ENCODE measurements at places on chromosomes 13 and 19.

GRCh38 chr19:28700176-28700575 is 512.8 kb downstream of the UQCRFS1 start:
- no peak for ATAC-seq

GRCh38 chr13:26813321-26813979 is 52.9 kb upstream of the GPR12 start:
- ATAC-seq = no peak

GRCh38 chr19:18763674-18764590 is 27.2 kb downstream of the COMP start:
- ATAC-seq = peak; percentile 73

- ATAC-seq = no peak
These were observed 120.3 kb downstream of the ZDHHC20 start for GRCh38 chr13:21338639-21339278.

DNA sequence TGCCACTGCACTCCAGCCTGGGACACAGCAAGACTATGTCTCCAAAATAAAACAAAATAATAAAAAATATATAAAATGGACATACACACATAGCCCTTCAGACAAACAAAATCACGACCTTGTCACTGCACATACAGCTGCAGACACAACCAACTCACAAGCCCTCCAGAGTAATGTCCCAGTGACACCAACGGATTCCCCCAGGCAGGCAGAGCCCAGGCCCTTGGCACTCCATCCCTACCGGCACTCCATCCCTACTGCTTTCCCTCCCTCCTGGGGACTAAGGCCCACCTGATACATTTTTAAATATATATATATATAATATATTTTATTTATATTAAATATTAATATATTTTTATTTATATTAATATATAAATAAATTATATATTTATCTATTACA is 18.5 kb downstream of the ZNF101 start:
- ATAC-seq = no peak

- ATAC-seq = no peak
These were observed at the start of gene IGFL3 for GRCh38 chr19:46124638-46125115. Gene IGFL3, minus strand, starts transcription at chr19:46124688. Its CDS starts 39 bp downstream, at chr19:46124649.

- ATAC-seq = peak; percentile 36
These were observed 23.9 kb upstream of the CXCL17 start for GRCh38 chr19:42466521-42467182.

DNA sequence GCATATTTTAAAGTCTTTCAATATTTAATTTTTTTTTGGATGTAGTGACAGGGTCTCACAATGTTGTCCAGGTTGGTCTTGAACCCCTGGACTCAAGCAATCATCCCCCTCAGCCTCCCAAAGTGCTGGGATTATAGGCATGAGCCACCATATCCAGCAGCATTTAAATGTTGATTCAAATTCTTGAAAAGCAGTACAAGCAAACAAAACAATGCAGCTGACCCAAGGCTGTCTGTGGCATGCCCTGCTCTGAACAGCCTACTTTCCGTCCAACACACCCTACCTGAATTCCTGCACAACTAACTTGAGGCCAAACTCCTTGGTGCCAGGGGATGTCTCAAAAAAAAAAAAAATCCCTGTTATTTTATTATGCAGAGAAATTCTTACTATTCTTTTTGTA is 23.0 kb downstream of the NEK5 start:
- no peak for ATAC-seq

DNA sequence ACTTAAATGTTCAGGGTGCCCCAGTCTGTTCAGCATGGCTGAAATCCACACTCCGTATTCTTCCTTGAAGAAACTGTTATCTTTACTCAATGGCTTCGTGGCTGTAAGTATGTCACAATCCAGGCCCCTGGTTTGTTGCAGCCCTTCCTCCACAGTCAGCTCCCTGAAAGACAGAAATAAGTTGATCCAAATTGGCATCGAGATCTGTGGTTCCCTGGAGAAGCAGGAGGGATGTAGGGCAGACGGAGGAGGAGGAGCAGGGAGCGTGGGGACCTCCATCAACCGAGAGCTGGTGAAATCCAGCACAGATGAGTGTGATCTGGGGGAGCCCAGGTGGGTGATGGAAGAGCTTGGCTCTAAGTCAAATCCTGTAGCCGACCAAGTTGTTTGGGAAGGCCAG is 304 bp downstream of the TSPAN16 start:
- no peak for ATAC-seq

DNA sequence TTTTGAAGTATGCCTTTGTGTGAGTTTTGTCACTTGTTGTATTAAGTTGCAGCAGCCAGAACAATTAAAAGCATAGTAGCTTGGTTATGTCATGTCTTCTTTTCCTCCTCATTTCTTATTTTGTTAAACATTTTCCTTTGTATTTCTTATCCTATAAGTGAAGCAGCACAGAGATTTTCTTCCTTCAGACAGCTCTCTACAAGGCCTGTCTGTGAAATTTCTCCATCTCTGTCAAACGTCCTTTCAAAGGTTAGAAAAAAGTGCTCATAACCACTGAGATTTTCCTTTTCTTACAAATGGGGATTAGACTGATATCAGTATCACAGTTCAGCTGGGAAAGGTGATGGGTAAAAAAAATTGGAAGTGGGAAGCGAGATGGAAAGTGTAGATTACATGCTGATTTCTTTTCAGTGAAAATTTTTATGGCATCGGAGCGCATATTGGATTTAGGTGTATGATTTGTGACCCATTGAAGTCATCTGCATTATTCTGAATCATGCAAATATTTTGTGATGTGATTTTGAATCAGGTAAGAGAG is 71.7 kb downstream of the GPC5 start:
- no peak for ATAC-seq

- ATAC-seq = no peak
These were observed 836.2 kb downstream of the DACH1 start for GRCh38 chr13:71030784-71031183.

DNA sequence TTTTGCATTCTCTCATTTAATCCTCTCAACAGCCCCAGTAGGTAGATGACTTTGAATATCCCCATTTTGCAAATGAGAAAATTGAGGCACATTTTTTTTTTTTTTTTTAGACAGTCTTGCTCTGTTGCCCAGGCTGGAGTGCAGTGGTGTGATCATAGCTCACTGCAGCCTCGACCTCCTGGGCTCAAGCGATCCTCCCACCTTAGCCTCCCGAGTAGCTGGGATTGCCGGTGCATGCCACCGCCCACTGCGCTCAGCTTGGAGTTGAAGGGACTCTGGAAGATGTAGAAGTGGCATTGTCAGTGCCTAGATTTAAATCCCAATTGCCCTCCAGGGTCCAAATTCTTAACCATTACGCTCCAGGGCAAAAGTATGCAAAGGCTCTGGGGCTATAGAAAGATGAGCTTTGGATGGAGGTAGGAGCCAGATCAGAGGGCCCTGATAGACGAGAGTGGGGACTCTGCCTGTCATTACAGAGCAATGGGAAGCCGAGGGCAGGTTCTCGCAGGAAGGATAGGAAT is 813 bp upstream of the MCOLN1 start:
- no peak for ATAC-seq

GRCh38 chr13:42686165-42686564 is 95.2 kb upstream of the FAM216B start:
- ATAC-seq = no peak

GRCh38 chr19:8552810-8553209 is 24.4 kb downstream of the MYO1F start:
- ATAC-seq = peak; percentile 77

GRCh38 chr19:48332662-48333466 is 7.5 kb downstream of the EMP3 start:
- peak; percentile 85 for ATAC-seq

- ATAC-seq = peak; percentile 69
These were observed 717 bp upstream of the NALCN start for GRCh38 chr13:101417043-101417406.

DNA sequence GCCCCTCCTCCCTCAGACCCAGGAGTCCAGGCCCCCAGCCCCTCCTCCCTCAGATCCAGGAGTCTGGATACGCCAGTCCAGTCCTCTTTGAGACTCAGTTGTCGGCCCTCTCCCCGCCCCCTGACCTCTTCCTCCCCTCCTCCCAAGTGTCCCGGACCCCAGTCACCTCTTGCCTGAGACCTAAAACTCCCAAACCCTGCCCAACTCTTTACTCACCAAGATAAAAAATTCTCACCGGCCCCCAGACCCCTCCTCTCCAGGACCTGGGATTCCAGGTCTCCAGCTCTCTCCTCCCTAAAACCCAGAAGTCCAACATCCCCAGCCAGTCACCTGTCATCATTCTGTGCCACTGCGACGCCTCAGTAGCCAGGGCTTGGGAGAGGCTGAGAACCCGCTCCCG is 1.4 kb upstream of the HSD17B14 start:
- ATAC-seq = no peak

- ATAC-seq = no peak
These were observed 18.9 kb upstream of the LMO7 start for GRCh38 chr13:75617230-75617629.

- no peak for ATAC-seq
These were observed 45.8 kb downstream of the LRCH1 start for GRCh38 chr13:46598820-46599180.

- ATAC-seq = no peak
These were observed 50.8 kb downstream of the ZAR1L start for GRCh38 chr13:32264407-32264806.

- no peak for ATAC-seq
These were observed 9.6 kb upstream of the CYSLTR2 start for GRCh38 chr13:48644141-48644540.

DNA sequence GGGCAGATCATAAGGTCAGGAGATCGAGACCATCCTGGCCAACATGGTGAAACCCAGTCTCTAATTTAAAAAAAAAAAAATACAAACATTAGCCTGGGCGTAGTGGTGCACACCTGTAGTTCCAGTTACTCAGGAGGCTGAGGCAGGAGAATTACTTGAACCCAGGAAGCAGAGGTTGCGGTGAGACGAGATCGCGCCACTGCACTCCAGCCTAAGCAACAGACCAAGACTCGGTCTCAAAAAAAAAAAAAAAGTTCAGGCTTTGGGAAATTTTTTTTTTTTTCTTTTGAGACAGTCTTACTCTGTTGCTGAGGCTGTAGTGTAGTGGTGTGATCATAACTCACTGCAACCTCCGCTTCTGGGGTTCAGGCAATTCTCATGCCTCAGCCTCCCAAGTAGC is 14.7 kb downstream of the LSM14A start:
- ATAC-seq = no peak

DNA sequence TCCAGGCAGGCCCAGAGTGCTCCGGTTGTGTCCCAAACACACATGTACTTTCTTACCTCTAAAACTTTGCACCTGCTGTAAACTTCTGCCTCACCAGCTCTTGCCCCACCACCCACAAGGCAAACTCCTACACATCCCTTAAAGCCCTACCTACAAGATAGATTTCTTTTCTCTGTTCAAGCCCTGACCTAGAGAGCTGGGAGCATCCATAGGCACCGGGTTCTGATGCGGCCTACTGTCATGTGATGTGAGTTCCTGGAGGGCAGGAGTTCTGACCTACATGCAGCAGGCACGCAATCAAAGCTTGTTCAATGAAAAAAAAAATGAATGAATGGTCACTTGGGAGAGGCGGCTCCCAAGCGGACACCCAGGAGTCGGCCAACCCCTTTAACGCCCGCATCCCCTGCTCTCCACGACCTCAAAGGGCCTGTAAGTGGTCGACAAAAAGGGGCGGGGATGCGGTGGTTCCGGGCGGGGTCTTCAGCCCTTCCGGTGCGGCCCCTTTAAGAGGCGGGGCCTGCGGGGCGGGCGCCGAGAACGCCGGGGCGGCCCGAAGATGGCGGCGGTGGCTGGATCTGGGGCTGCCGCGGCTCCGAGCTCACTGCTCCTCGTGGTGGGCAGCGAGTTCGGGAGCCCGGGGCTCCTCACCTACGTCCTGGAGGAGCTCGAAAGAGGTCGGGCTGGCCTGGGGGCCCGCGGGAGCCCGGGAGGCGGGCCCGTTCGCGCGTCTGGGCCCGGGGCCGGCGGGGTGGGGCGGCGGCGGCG is at the start of gene MAP1S:
Gene MAP1S (plus strand): TSS at position 534 of the 765 bp plus-strand sequence. CDS start 23 bp downstream, at position 557.
- ATAC-seq = peak; percentile 92

GRCh38 chr19:44548736-44549135 is 19.3 kb upstream of the CEACAM20 start:
- no peak for ATAC-seq

DNA sequence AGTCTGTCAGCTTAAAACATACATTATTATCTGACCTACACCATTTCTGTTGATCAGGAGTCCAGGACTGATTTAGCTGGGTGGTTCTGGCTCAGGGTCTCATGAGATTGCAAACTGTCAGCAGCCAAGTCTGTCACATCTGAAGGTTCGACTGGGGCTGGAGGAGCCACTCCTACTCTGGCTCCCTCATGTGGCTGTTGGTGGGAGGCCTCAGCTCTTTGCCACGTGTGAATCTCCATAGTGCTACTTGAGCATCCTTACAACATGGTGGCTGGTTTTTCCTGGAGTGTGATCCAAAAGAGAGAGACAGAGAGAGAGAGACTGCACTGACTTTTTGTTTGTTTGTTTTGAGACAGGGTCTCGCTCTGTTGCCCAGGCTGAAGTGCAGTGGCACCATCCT is 63.6 kb upstream of the NFIC start:
- ATAC-seq = no peak

DNA sequence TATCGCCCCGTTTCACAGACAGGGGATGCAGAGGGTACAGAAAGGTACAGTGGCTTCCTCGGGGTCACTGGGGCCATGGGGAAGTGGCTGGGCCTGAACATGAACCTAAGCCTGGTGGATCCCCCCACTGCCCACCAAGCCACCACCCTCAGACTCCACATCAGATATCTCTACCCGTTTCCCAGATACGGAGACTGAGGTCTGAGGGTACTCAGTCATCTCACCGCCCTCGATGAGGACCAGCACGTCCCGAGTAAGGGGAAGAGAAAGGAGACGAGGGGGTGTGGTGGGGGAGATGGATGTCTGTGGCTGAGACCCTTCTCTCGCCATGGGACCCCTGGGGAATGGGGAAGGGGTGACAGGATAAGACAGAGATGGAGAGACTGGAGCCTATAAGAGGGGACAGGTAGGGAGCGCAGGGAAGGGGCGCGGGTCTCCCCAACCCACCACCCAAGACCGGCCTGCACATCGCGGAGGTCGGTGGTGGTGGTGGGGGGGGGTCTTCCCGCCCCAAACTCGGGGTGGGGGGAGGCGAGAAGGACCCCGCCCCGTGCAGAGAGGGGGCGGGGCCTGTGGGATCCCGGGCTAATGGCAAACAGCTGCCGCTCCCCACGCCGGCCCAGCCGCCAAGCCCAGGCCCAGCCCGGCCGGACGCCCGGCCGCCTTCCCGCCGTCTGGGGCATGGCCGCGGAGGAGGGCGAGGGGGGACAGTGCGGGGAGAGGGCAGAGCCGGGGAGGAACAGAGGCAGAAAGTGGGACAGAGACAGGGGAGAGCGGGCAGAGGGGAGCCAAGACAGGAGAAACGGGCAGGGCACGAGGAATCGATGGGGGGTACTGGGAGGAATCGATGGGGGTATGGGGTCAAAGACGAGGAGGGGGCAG is 698 bp downstream of the KANK2 start:
- ATAC-seq = peak; percentile 73

GRCh38 chr19:28363254-28363653 is 849.7 kb downstream of the UQCRFS1 start:
- no peak for ATAC-seq

- ATAC-seq = no peak
These were observed 239.6 kb downstream of the LHFPL6 start for GRCh38 chr13:39363382-39363772.

GRCh38 chr19:16668176-16668575 is 7.2 kb downstream of the TMEM38A start:
- no peak for ATAC-seq

- ATAC-seq = peak; percentile 12
These were observed 1.5 kb upstream of the RAB3A start for GRCh38 chr19:18205200-18205892.

All from SK-N-SH treated with all-trans-retinoic acid at 6 μM for 48 hours (cell line).